ENCODE measurements at places on chromosomes 6 and 20.

DNA sequence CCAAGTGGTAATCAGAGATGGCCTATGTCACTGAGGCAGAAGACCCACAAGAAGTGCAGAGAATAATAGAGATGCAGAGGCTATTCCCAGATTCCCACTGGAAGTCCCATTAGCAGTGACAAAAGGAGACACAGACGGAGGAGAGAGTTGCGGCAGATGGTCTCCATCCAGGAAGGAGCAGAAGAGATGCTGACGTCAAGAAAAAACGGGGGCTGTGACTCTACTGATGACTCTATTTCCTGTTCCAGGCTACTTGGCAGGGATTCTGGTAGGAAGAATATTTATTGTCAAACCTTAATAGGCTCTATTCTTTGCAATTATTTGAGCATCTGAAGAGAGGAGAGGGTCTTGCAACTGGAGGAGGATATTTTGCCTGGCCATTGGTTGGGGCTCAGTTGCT is 246.0 kb upstream of the ECI2 start:
- no peak for DNase-seq

DNA sequence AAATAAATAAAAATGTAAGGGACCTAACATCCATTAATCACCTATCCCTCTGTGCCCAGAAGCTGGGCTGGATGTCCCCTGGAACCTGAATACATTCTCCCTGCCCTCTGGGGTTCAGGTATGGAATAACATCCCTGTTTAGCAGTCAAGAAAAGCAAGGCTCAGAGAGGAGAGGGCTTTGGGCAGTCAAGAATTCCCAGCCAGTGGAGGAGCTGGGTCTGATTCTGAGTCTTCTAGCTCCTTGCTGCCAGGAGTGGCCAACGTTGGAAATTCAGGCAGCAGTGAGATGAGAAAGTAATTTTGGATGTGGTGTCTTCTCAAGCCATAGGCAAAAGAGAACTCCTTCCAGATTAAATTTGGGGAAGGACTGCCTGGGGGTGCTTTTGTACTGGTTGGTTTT is 42.6 kb upstream of the ZNFX1 start:
- DNase-seq = no peak

GRCh38 chr20:56865055-56865454 is 235.9 kb downstream of the TFAP2C start:
- no peak for DNase-seq

DNA sequence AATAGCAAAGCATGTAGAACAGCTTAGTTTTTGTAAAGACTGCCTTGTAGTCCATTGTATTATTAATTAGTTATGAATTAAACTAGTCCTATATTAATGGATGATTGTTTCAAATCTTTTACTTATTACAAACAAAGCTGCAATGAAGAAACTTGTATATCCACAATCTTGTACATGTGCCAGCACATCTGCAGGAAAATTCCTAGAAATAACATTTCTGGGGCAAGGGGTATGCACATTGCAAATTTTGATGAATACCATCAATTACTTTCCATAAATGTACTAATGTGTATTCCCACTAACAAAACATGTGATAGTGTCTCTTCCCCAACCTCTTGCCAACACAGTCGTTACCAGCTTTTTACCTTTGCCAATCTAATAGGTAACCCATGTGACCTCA is 73.6 kb upstream of the AKAP12 start:
- no peak for DNase-seq

DNA sequence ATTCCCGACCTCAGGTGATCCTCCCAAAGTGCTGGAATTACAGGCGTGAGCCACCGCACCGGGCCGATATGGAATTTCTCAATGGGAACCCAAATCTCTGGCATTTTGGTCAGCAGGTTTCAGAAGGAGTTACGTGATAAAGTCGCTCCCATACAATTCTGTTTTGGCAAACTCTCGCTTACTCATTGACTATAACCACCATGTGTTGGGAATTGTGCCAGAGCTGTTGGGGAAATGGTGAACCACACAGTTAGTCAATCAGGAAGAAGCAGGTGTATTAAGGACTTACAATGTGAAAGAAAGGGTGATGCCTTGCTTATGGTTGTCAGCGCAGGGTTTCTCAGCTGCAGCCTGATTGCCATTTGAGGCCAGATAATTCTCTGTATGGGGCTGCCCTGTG is 410.5 kb downstream of the QKI start:
- DNase-seq = no peak

- no peak for DNase-seq
Observed at GRCh38 chr20:41621421-41621820, 3.2 kb upstream of the CHD6 start.

DNA sequence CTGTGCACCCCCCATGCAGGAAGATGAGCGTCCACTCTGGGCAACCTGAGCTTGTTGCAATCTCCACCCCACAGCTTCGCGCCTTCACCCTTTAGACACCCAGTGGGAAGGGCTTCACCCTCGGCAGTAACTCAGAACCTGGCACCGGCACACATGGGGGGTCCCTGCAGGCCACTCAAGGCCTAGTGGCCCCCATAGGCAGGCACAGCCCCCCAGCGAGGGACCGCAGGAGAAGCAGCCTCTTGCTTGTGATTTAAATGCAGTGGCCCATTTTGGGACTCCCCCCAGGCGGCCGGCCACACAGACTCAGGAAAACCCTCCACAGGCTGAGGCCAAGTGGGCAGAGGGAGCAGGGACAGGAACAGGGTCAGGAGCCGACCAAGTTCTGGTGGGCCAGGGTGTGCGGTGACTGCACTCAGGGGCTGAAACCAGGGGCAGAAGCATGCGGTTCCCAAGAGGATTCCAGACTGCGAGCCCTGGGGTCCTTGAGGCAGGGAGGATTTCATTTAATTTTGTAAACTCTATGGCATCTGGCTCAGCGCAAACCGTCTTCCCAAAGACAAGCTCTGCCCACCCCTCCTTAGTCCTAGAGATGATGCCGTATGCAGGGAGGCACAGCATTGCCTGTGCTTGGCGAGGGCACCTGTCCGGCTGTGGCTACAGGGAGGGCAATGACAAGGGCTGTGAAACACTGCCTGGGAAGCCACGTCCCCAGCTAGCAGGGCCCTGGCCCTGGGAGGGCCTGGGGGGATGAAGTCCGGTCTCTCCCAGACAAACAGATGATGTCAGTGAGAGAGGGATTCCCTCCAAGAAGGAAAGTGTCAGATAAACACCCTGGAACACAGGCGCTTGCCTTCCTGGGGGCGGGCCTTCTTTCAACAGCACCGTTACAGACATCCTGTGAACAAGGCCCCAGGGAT is 52.9 kb upstream of the GPR31 start:
- no peak for DNase-seq

- no peak for DNase-seq
Observed at GRCh38 chr6:72720464-72720863, 98.6 kb downstream of the KCNQ5 start.

DNA sequence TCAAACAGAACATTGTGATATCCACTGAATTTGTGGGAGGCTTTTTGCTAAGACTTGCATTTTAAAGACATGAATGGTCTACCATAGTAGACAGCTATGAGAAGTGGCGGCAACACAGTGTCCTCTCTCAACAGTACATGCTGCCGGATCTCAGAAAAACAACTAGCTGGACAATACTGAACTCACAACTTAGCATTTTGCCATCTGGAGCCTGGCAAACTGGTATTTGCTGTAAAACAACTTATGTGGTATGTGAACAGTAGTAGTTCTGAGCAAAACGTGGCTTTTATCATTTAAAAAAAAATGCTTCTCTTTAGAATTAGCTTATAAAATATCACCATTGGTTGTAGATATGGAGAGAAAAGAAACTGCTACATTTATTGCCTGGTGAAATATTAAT is 3.3 kb upstream of the PXDC1 start:
- DNase-seq = no peak

- DNase-seq = no peak
Observed at GRCh38 chr6:139834232-139834631, 459.8 kb upstream of the CITED2 start.

- DNase-seq = no peak
Observed at GRCh38 chr20:56952258-56953047, 314.0 kb downstream of the BMP7 start.

GRCh38 chr6:38012573-38012972 is 193.0 kb downstream of the ZFAND3 start:
- no peak for DNase-seq

GRCh38 chr6:144478483-144478882 is 193.3 kb downstream of the UTRN start:
- DNase-seq = no peak

DNA sequence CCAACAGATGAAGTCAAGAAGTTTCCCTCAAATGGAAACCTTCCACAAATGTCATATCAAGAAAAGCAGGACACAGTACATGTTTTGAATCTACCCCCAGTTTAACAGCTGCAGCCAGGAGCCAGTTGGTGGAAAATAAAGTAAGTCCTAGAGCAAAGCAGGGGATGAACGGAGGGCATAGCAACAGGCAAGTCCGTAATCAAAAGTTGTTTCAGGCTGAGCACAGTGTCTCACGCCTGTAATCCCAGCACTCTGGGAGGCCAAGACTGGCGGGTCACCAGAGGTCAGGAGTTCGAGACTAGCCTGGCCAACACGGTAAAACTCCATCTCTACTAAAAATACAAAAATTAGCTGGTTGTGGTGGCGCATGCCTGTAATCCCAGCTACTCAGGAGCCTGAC is 2.4 kb upstream of the SALL4 start:
- DNase-seq = no peak

- no peak for DNase-seq
Observed at GRCh38 chr6:87699576-87699975, 2.5 kb downstream of the AKIRIN2 start.

DNA sequence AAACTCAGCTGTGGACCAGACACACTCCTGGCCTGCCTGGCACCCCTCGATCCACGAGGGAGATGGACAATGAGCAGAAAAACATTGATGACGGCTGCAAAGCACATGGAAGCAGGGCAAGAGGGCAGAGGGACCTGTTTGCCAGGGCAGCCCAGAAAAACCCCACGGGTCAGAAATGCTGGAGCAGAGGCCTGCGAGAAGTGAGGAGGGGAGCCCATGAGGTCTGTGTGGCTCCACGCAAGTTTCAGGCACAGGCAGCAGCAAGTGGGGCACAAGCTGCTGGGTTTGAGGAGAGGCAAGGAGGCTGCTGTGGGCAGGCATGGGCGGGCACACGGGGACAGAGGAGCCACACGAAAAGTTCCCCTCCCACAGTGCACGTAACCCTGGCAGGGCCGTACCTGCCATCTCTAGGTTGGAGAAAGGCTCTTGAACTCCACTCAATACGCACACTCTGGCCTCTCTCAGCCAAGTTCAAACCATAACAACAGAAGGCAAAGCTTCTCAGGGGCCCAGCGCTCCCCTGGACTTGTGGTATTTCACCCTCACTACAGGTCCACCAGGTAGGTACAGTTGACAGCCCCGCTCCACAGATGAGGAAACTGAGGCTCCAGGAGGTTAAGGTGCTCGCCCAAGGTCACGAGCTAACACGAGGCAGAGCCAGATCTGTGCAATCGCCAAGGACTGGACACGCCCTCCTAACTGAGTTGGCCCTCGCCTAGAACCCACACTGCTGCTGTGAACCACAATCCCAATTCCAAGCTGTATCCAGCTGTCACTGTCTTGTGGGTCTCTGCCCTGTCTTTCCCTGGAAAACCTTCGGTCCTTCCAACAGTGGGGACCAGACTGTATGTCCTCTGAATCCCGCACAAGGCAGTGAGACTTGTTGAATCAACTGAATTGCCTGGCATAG is 108.2 kb downstream of the NOL4L start:
- DNase-seq = no peak

- DNase-seq = no peak
Observed at GRCh38 chr20:45235995-45236394, 14.8 kb downstream of the SEMG2 start.

- no peak for DNase-seq
Observed at GRCh38 chr20:45055056-45055455, 45.9 kb downstream of the KCNS1 start.

DNA sequence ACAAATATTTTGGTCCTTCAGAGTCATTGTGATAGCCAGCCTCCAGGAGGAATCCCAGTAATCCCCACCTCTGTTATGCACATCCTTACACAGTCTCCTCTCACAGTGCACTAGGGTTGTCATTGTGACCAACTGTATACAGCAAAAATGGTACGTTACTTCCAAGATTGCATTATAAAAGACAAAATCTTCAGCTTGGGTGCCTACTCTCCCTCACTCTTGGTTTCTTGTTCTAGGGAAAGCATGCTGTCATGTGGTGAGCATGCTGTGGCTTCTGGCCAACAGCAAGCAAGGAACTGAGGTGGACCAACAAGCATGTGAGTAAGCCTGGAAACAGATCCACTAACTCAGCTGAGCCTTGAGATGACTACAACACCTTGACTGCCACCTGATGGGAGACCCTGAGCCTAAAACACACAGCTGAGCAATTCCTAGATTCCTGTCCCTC is 130.1 kb upstream of the DST start:
- no peak for DNase-seq

DNA sequence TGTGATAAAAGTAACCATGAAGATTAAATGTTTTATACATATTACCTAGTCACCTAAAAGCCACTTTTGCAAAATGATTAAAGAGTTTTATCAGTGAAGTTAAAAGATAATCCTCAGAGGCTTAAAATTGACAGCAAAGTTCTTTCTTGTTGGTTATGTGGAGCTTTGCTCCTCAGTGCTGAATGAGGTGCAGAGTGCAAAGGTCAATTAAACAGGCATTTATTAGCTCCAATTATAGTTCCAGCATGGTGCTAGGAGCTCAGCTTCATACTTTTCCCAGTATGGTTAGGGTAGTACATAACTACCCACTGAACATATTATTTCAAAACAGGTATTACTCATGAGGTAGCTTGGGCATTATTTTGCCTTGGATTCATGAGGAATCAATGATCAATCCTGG is 414.0 kb upstream of the RUNX2 start:
- no peak for DNase-seq

- DNase-seq = no peak
Observed at GRCh38 chr6:35745509-35745908, 8.7 kb downstream of the ARMC12 start.

- DNase-seq = no peak
Observed at GRCh38 chr20:14343491-14344065, 6.2 kb upstream of the FLRT3 start.

- DNase-seq = no peak
Observed at GRCh38 chr6:32980488-32981038, 12.2 kb downstream of the BRD2 start.

- no peak for DNase-seq
Observed at GRCh38 chr6:104705095-104705707, 154.5 kb downstream of the HACE1 start.

- DNase-seq = no peak
Observed at GRCh38 chr6:77511860-77512259, 48.6 kb upstream of the HTR1B start.

- no peak for DNase-seq
Observed at GRCh38 chr20:38169636-38170193, 4.6 kb upstream of the TGM2 start.

GRCh38 chr6:45555981-45556771 is 178.4 kb upstream of the SUPT3H start:
- no peak for DNase-seq

DNA sequence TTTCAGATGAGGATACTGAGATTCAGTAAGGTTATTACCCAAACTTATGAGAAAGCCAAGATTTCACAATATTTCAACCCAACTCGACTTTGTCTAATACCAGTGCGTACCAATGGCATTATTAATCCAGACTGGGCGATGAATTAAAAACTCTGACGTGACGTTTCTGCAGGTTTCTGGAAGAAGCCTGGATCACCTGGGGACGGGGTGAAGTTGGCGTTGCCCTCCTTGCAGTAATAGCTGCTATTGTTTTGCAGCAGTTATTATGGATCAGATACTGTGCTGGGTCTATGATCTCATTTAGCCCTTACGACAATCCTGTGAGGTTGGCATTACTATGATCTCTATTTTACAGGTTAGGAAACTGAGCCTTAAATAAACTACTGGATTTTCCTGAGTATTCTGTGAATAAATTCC is 569 bp upstream of the CDC5L start:
- DNase-seq = peak; percentile 32
